Mammary epithelial cell (primary cell): ENCODE measurements at places on chromosomes 5 and 9.

DNA sequence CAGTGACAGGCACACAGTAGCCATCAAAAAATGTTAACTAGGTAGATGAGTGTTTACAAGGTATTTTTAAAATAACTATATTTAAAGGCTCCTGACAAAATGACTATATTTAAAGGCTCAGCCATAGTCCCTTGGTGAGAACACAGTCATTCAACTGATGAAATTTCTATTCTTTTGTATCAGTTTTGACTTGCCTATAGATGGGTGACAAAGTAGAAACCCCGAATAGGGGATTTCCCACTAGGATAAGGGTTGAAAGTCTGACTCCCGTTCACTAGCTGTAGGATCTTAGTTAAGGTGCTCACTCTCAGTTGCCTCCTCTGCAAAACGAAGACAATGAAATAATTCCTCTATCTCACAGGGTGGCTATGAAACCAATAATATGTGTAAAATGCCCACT is 218.2 kb downstream of the TSSK1B start:
- no peak for DNase-seq

- DNase-seq, result no peak
Measured at GRCh38 chr5:176396330-176396729, 7.8 kb downstream of the HIGD2A start.

GRCh38 chr5:145975361-145976066 is 39.1 kb downstream of the SH3RF2 start:
- peak; percentile 93 for DNase-seq

GRCh38 chr5:59238126-59238902 is 655.2 kb downstream of the PDE4D start:
- no peak for DNase-seq

GRCh38 chr9:9099646-9100045 is 1300.1 kb upstream of the DMAC1 start:
- DNase-seq, result no peak

DNA sequence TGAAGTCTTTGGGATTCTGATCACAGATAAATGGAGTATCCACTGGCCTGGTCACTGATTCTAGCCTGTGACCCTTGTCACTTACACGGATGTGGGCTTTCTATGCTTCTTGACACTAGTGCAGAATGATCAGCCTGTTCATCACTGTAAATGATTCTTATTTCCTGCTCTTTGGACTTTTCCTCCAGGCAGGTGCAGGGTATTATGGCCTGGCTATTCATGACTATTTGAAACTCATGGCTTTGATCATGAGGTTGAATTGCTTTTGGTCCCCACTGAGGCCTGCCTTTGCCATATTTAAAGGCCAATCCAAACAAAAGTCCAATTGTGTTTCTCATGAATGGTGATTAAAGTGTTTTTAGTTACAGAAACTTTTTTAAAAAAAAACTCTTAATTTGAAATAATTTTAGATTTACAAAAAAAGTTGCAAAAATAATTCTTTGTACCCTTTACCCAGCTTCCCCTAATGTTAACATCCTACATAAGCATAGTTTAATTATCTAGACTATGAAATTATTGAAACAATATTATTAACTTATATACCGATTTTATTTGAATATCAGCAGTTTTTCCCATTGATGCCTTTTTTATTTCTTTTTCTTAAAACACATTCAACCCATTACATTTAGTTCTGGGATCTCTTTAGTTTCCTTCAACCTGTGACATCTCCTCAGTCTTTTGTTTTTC is 68.1 kb downstream of the GALNT10 start:
- DNase-seq, result no peak

DNA sequence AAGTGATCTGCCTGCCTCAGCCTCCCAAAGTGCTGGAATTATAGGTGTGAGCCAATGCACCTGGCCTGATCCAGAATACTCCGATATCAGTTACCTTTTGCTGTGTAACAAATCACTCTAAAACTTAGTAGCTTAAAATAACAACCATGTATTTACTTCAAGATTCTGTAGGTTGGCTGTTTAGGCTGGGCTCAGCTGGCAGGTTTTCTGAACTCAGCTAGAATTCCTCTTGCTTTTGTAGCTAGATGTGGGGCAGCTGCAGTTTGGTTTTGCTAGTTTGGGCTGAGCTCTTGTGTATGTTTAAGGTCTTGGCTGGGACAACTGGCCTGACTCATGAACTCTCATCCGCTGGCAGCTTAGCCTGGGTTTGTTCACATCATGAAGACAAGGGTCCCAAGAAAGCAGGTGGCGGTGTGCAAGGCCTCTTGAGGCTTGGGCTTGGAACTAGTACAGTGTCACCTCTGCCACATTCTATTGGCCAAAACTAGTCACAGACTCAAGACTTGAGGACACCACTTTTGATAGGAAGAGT is 138.3 kb upstream of the SHB start:
- no peak for DNase-seq

DNA sequence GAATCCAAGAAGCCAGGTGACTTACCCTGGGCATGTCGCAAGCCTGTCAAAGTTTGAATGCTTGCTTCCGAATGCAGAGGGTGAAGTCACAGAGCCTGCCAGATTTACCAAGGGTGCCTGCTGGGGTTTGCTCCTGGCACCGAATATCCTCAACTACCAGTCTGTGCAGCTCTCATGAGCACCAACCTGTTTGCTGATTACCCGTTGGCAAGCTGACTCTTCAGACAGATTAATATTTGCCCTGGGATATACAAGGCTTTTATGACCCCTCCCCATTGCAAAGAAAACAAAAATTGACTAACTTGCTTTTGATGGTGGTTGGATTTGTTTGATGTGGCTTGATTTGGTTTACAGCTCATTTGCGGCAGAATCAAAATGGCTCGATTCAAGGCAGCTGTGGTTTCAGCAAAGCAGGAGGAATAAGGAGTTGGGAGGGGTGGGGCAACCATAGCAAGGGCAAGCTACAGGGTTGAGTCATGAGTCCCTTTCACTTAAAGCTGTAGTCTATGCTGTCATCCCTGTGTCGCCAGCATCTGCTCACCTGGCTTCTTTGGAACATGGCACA is 82.3 kb upstream of the AGXT2 start:
- DNase-seq, result peak; percentile 34

GRCh38 chr5:76180814-76181805 is 97.9 kb downstream of the SV2C start:
- peak; percentile 15 for DNase-seq
